SHP77 (cell line): ENCODE measurements at places on chromosomes 2 and 18.

DNA sequence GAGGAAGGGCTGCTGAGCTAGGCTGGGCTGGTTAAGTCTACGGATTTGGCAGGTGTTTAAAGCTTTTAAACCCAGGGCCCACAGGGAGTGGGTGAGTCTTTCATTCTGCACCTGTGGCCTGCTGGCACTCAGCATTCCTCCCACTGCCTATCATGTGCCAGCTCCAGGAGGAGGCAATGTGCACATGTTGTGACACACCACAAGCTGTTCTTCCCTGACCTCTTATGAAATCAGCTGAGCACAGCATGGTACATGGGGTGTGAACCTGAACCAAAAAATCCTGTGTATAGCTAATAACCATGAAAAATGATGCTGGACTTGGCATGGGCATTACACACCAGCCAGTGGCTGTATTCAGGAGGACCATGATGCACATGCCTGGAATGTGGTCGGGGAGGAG lies 297.9 kb upstream of the MMADHC start:
- DNase-seq: peak; percentile 36

- DNase-seq: no peak
Observed at GRCh38 chr2:242030226-242030575, 160.7 kb downstream of the RTP5 start.

DNA sequence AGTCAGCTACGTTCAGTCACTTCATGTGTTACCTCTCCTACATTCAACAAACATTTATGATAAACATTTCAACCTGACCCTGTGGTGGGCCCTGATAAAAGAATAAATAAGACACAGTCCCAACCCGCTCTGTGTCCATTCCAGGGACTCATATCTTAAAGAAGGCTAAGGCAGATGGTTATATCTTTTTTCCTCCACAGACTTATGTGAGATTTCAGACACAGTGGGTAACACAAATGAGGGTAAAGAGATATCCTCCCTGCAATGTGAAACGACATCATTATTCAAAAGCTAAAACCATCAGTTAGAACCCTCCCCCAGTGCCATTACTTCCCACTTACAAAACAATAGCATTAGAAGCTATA lies 11.1 kb upstream of the HNRNPLL start:
- no peak for DNase-seq

DNA sequence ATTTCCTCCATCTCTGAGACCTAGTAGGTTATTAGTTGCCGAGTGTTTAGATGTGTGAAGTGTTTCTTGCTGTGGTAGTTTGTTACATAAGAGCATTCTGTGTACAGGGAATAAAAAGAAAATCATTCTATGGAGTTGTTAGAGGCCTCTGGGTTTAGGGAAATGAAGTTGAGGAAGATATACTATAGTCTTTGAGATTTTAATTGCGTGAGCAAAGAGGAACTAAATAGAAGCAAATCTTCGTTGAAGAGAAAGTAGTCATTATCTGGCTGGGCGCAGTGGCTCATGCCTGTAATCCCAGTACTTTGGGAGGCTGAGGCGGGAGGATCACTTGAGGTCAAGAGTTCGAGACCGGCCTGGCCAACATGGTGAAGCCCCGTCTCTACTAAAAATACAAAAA lies 19.0 kb downstream of the USP39 start:
- no peak for DNase-seq

DNA sequence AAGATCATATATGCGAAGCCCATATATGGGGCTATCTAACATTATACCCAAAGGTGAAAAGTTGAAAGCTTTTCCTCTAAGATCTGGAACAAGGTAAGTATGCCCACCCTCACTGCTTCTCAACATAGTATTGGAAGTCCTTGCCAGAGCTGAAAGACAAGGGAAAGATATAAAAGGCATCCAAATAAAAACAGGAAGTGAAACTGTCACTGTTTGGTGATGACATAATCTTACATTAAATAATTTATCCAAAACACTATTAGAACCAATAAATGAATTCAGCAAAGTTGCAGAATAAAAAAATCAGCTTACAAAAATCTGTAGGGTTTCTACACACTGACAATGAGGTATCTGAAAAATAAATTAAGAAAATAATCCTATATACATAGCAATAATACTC lies 205.8 kb downstream of the INSIG2 start:
- DNase-seq: no peak

- no peak for DNase-seq
Observed at GRCh38 chr2:88181511-88181910, 11.4 kb downstream of the THNSL2 start.

DNA sequence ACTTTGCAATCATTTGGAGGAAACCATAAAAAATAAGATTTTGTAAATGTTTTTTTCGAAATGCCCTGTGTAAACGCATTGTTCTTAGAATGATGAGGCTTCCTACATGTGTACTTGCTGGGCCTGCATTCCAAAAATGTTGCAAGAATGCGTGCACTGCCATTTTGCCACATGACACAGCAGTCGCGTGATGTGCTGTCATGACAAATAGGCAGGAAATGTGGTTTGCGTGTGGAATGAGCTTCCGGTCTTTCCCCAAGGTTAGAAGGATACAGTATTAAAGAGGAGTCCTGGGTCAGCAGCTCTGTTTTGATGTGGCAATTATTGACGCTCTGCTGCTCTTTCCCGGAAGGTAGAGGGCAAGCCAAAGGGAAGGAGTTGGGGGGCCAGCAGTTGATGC lies 18.1 kb upstream of the SERPINB2 start:
- DNase-seq: no peak

DNA sequence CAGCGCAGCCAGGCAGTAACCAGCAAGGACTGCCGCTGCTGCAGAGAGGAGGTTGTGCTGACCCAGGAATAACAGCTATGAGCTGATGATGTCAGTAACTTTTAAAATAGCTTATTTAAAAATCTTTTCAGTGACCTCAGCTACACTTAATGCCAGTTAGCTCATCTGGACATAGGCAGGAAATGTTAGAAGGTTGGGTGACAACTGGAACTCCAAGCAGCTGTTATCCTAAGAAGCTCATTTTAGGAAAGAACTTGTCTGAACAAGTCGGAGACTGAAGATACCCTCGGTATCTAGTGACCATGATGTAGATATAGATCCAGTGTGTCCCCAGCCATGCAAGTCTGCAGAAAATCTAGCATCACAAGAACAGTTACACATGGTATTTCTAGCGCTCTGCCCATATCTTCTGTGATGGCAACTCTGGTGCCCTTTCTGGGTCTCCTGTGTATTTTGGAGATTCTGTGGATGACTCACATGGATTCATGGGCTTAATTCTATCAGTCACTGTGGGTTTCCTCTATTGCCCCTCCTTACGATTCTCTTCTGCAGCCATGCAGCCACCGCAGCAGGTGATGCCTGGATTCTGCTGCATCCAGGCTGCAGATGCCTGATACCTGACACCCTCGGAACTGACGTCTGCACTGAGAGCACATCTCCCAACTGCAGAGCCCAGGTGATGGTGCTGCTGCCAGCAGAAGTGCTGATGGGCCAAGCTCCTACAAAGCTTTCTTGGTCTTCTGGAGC lies 19.8 kb upstream of the PLEK start:
- DNase-seq: no peak

DNA sequence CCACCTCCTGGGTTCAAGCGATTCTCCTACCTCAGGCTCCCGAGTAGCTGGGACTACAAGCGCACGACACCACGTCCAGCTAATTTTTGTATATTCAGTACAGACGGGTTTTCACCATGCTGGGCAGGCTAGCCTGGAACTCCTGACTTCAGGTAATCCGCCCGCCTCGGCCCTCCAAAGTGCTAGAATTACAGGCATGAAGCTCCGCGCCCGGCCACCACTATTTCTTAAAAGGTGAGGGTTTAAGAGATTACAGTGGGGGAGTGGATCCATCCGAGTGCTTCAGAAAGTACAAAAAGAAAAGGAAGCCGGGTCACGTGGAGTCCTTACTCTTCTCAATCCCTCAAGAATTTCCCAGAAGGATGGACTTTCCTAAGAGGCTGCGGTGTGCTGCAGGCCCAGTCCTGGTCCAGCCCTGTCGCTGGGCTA lies 146.9 kb downstream of the ANKRD44 start:
- DNase-seq: no peak

- peak; percentile 40 for DNase-seq
Observed at GRCh38 chr18:65415098-65415497, 335.7 kb upstream of the CDH7 start.

DNA sequence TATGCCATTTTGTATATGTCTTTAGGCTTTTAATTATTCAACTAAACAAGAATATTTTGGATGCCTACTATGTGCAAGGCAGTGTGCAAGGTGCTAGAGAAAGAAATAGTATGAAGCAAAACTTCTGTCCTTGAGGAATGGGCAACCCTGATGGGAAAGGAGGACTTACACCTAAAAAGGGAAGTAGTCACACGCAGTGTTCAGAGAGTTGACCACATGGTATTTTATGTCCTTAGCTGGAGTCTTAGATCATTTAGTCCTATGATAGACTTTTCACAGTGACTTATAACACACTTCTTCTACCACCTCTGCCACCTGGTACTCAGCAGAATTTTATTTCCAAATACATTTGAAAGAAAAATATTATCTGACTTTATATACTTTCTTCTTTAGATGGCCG lies 291.6 kb downstream of the PLCL1 start:
- DNase-seq: no peak

- no peak for DNase-seq
Observed at GRCh38 chr2:231200805-231201474, 2.5 kb downstream of the ARMC9 start.

DNA sequence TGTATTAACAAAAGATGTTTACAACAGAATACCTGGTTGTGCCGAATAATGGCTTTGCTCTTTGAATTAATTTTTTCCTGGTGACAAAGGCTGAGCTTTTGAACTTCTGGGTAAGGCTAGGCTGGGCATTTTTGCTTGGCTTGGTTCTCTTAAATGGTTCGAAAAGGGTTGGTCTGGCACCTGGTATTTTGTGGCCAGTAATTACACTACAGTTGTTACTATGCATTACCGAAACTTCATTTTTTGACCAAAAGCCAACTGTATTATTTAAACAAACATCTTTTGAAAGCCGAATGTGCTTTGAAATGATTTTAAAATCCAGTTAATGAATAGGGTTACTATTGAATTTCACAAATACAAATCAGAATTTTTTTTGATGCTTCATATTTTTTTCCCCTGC lies 19.4 kb upstream of the NFE2L2 start:
- DNase-seq: no peak

DNA sequence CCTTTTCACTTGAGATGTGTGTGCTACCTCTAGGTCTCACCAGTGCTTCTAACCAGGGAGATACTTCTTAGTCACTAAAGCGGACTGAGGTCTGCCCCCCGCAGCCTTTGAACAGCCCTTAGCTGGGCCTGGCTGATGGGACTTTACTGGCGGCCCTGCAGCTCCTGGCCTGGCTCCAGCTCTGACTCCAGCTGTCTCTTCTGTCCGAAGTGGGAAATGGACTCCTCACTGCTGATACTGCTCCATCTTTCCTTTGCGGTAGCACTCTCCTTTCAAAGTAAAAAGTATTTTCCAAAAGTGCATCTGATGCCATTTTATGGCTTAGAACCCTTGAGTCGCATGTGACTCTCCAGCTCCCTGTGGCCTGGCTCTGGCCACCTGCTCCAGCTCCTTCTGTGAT lies 64.5 kb downstream of the ATP9B start:
- no peak for DNase-seq

DNA sequence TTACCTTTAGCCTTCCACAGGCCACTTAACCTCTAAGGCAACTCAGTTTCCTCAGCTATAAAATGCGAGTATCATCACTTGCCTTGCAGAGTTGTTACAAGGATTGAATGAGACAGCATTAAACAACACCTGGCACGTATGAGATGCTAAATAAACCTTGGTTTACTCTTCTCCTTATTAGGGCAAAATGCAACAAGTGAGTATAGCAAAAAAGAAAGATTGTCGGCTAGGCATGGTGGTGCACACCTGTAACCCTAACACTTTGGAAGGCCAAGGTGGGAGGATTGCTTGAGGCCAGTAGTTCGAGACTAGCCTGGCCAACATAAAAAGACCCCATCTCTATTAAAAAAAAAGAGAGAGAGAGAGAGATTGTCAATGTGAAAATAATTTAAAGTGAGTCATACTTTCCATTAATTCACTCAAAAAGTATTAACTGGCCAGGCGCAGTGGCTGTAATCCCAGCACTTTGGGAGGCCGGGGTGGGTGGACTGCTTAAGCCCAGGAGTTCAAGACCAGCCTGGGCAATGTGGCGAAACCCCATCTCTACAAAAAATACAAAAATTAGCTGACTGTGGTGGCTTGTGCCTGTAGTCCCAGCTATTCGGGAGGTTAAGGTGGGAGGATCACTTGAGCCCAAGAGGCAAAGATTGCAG lies 8.0 kb downstream of the ATAD2B start:
- DNase-seq: no peak

DNA sequence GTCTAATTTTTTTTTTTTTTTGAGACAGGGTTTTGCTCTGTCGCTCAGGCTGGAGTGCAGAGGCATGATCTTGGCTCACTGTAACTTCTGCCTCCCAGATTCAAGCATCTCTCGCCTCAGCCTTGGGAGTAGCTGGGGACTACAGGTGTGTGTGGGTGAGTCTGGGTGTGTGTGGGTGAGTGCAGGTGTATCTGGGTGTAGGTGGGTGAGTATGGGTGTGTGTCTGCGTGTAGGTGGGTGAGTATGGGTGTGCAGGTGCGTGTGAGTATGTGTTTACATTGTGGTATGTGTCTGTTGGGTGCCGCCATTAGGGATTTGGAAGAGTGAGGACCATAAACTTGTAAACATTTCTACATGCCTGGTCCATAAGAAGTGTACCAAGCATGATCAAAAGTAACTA lies 1.5 kb upstream of the RAB6C start:
- DNase-seq: no peak

DNA sequence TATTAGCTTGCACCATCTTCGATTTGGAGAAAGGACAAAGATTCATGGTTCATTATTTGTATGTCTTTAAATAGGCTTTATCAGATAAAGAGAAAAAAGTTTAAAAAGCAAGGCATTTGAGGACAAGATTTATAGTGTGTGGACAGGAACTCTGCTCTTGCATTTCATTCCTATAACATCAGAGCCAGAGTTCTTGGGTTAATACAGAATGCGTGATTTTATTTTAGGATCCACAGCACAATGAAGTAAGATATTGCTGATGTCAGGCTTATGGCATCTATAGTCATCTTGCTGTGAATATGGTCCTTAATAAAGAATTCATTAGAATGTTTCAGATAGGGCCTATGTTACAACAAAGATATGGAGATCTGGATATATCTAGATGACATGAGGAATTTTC lies 19.7 kb downstream of the RASGRP3 start:
- DNase-seq: no peak

- DNase-seq: no peak
Observed at GRCh38 chr2:14304326-14304725, 328.2 kb upstream of the LRATD1 start.

DNA sequence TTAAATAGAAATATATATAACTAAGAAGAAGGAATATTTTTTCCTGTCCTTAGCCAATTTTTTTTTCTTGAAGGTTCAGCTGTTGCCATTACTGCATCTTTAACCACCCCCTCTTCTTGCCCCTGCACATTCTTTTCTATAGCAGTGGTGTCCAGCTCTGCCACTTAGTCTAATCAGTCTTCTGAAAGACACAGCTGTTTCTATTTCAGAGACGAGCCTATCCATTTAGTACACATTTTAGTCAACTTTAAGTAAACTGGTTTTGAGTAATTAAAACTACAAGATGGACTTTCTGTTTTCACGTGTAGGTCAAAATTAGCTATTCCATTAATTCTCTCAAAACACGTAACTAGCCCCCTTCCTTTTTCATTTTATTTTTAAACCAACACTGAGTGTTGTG lies 21.0 kb downstream of the SPOPL start:
- no peak for DNase-seq

GRCh38 chr2:39228413-39229209 lies 15.2 kb downstream of the CDKL4 start:
- peak; percentile 20 for DNase-seq

GRCh38 chr2:118473241-118473640 lies 374.2 kb downstream of the EN1 start:
- no peak for DNase-seq

- no peak for DNase-seq
Observed at GRCh38 chr2:162390801-162391200, 46.9 kb downstream of the GCA start.
